ENCODE measurements at places on chromosomes 11 and 22.

DNA sequence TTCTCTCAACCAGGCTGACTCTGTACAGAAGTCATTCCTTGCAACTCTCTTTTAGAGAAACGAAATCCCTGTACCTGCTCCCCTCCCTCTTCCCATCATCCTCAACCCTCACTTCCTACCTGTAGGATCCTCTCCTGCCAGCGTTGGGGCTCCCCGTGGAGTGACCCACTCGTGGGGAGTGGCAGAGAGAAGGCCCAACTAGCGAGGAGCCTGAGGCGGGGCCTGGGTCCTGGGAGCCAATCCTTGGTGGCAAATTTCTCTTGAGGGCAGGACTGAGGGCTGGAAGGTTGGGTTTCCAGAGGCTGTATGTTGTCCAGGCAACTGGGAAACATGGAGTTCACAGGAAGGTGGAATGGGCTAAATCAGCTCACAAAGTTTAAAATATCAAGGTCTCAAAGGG is 10.4 kb downstream of the NHERF4 start:
- no peak for DNase-seq

DNA sequence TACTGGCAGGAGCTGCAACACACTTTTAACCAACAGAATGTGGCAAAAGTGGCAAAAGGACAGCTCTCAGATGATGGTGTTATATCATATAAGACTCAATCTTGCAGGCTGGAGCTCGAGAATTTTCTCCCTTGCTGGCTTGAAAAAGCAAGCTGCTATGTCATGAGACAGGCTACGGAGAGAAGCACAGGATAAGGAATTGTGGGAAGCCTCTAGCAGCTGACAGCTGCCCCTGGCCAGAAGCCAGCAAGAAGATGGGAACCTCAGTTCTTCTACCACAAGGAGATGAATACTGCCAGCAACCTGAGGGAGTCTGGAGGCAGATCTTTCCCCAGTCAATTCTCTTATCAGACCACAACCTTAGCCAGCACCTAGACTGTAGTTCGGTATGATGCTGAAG is 24.6 kb downstream of the FXYD6 start:
- DNase-seq: no peak

DNA sequence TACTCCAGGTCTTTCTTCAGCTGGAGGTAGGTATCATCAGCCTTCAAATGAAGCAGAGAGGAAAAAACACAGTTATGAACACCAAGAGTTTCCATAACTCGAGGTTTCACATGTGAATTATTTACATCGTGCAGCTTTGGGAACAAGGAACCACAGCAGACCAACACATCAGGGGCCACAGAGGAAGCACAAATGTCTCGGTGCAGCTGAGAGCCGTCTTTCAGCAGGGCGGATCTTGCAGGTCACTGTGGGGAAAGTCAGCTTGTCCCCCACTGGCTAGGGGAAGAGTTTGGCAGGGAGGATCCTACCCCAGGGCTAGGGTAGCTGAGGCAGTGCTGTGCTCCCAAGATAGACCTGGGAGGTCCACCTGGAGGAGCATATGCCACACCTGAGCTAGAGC is 74.7 kb downstream of the C11orf58 start:
- no peak for DNase-seq

DNA sequence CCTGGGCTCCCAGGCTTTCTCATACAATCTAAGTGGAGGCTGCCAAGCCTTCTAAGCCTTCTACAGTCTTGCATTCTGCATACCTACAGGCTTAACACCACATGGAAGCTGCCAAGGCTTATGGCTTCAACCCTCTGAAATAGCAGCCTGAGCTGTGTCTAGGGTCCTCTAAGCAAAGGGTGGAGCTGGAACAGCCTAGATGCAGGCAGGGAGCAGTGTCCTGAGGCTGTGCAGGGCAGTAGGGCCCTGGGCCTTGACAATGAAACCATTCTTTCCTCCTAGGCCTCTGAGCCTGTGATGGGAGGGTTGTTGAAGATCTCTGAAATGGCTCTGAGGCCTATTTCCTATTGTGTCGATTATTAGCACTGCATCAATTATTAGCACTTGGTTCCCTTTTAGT is 150.9 kb upstream of the GRK3 start:
- no peak for DNase-seq

DNA sequence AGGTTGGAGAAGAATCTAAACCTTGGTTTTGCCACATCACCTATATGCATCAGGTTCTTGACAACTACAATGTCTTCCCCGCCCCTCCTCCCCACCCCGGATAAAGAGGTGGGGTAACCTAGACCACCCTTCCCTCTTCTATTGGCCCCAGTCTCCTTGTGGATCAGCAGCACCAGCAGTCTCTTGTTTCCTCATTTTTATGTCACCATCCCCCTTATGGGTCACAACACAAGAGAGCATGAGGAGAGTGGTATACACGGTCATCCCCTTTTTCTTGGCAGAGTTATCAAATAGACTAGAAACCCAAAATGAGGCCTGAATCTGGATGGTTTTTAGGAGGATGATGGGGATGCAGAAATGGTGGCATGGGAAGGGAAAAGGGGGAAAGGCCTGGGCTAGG is 1.2 kb downstream of the MS4A4E start:
- DNase-seq: no peak

DNA sequence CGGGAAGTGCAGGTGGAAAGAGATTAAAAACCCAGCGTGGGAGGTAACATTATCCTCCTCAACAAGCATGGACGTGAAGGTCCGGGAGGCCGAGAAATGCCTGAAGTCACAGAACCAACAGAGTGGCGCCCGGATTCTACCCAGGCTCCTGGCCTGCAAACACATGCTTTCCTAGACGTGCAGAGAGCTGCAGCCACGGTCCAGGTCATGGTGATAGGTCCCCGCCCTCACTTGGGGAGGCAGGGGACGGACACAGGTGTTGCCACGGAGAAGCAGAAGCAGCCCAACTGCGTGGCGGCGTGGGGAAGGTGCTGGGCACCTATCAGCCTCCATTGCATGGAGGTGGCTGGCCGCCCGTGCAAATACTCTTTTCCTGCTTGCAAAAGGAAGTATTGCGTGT is 148.8 kb downstream of the MPPED1 start:
- DNase-seq: no peak

DNA sequence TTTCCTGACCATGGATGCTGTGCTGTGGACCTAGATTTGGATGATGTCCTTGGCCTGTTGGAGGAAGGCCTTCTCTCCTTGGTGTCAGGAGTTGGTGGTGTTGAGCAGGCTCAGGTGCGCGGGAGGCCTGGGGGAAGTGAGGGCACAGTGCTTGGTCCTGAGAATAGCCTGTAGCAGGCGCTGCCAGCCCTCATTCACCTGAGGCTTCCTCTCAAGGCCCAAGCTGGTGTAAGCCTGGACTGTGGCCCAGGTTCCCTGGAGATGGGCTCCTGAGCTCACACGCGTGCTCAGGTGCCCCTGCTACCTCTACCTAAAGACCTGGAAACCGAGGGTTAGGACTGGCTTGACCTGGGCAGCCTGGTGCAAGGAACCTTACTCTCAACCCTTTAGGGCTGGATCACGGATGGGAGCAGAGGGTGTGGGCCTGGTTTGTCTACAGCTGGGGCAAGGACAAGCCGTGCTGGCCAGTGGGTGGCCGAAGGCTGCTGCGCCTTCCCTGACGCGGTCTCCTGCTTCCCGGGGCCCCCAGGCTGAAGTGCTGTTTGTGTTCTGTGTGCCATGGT is 7.8 kb upstream of the GRAMD4 start:
- no peak for DNase-seq

DNA sequence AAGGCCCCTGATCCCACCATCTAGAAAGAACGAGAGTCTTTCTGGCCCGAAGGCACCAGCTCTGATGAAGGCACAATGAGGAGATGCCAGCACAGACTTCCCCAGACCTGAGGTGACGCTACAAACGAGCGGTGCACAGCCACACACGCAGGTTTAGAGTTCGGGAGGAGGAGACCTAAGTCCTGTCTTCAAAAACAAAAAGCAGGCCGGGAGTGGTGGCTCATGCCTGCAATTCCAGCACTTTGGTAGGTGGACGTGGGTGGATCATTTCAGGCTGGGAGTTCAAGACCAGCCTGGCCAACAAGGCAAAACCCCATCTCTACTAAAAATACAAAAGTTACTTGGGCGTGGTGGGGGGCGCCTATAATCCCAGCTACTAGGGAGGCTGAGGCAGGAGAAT is 9.5 kb downstream of the LTO1 start:
- DNase-seq: no peak

DNA sequence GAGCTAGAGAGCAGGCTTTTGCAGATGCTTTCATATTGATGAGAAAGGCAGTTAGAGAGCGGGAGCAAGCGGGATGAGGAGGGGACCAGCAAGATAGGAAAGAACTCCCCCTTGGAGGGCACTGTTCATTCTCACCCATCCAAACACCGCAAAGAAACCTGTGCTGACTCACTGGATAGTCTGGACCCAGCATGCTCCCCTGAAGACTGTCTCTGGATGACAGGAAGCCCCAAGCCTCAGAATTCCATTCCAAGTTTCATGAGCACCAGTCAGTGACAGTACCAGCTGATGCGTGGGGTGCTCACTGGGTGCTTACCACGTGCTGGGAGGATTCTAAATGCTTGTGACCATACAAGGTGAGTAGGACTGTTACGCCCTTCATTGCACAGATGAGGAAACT is 34.2 kb downstream of the MICAL3 start:
- no peak for DNase-seq
